ENCODE measurements at places on chromosomes 4 and X.

DNA sequence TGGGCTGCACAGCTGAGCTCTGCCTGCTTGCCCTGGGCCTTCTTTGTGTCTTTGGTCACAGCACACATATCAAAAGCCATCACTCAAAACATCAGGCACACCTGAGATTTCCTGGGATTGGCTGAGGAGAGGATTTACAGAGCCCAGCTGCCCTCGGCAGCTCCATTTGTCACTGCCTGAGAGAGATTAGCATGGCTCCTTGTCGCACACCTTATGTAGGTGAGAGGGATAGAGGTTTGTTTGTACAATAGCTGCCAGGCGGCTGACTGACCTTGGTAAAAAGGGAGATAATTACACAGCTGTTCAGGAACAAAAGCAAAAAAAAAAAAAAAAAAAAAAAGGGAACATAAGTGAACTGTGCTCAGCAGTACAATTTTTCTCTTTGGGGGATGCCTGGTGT lies 63.2 kb downstream of the MGST2 start:
- no peak for DNase-seq

GRCh38 chr4:116020141-116020722 lies 906.8 kb upstream of the NDST4 start:
- no peak for DNase-seq

DNA sequence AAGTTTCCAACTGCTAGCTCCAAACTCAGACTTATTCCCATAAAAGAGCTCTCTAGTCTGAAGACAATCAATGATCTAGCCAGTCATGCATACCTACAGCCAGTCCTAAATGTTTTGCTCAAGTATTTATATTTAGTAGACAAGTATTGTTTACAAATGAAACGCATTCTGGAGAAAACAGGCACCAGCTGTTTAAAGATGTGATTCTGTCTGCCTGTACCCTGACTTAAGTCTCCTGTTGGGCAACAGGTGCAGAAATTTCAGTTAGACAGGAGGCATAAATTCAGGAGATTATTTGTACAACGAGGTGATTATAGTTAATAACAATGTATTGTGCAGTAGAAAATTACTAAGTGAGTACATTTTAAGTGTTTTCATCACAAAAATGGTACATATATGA lies 28.9 kb downstream of the LNX1 start:
- no peak for DNase-seq

- DNase-seq = no peak
Measured at GRCh38 chrX:135549519-135549918, 29.1 kb downstream of the INTS6L start.

DNA sequence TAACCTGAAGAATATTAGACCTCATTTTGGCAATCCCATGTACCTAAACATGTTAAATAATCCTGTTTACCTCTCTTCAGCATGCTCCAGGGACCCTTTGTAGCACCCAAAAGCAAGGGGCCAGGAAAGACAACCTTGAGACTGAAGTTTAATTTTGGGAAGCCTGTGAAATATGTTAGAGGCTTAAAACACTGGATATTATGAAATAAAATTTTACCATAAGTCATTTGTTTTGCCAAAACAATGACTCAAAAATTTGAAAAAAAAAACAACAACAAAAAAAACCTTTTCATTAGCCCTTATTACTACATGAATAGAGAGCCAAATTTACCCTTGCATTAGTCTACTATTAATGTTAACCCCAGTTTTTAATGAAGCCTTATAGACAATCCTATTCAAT lies 49.7 kb downstream of the HMGB2 start:
- DNase-seq = no peak

GRCh38 chr4:185013417-185014125 lies 4.7 kb upstream of the HELT start:
- DNase-seq = no peak

DNA sequence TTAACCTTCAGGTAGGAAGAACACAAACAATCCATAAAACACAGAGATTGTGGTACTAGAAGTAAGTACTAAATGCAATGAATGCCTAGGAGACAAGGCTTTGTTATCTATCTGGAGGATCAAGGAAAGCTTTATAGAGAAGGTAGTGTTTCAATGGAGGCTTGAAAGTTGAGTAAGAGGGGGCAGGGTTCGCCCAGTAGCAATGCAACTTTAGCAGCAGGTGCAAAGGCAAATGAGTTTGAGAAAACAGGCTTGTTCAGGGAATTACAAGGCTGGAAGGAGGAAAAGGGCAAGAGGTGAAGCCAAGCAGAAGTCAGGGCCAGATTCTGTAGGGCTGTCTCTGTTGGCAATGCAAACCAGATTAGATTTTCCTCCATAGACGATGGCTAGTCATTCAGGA lies 35.5 kb upstream of the AMELX start:
- no peak for DNase-seq

DNA sequence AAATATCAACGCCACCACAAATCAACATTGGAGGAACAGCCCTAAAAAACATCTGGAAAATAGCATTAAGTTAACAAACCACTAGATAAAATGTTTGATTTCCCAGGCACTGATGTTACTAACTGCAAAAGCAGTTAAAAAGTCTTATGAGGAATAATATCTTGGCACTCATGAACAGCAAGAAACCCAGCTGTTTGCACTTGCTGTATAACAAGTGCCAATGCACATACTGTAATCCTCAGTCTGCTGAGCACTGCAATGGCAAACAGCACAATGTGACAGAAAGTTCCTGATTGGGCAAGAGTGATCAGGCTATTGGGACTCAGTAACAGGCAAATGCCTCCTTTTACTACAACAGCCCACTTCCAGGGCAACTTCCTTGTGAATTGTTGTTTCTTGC lies 20.8 kb upstream of the SEC24B start:
- DNase-seq = no peak

- no peak for DNase-seq
Measured at GRCh38 chr4:110411574-110412011, 64.4 kb upstream of the ENPEP start.

DNA sequence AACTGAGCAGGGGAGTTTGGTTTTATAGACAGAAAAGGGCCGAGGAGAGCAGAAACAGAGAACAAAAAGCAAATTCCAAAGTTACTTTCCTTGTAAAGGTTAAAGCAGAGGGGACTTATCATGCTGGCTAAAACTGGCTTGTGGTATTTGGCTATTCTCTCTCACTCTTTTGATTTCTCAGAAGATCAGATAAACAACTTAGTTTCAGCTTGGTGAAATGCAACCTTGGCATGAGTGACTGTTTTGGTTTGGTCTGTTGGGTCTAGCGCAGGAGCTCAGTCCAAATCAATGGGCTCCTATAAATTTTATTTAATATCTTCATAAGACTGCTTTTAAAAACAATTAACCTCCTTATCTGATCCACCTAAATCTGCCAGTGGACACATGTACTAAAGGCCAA lies 47.3 kb upstream of the KIAA1210 start:
- no peak for DNase-seq

DNA sequence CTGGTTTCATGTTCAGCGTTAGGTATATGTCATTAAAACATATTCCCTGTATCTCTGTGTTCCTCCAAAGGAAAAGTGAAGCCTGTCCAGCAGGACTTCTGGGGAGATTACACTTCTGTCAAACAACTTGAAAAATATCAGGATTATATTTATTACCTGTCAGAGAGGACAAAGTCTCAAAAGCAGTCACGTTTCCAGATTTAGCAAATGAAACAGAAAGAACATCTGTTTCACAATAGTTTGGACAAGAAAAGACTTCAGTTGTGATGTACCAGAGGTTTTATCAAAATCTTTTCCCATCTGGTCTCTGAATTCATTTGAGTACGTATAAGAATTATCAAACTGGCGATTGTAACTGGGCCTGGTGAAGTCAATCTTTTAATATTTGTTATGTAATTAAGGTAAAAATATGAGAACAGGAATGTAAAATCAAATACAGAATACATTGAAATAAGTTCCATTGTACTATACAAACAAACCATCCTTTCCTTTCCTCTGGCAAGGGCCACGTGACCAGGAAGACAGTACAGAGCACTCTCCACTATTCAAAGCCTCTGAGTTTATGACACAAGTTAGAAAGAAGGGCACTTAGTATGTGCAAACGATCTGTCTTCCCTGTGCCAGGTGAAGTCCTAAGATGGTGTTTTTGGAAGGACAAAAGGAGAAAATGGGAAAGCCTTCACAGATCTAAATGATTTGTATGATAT lies 3.2 kb downstream of the CASP3 start:
- no peak for DNase-seq

GRCh38 chr4:172963498-172964294 lies 204.9 kb upstream of the GALNT7 start:
- DNase-seq = no peak

GRCh38 chr4:81921751-81922159 lies 450.0 kb upstream of the RASGEF1B start:
- no peak for DNase-seq

DNA sequence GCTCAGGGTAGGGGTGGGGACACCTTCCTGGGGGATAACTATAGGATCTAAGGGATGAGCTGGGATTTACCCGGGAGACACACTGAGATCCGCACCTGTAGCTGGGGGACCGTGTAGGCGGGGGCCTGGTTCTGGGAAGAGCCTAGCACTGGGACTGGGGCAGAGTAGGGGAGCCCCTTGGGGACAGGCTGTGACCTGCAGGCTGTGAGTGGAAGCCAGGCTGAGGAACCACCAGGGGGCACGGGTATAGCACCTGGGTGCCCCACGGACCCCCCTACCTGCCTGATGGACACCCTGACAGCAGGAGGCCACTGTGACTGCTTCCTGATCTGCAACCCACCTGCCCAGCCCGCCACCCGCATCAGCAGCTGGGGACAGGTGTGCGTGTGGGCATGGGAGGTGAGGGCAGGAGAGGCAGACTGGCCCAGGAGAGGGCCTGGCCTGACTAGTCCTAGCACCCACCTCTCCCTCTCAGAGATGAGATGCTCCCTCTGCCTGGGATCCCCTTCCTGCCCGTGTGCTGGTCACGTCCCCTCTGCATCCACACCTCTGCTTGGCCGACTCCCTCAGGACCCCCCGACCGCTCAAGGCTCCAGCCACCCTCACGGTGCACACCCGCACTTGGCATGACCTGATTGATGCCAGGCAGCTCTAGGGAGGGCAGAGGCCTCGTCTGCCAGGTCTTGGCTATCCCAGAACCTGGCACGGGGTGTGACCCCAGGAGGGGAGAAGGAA lies 94.2 kb upstream of the NKX1-1 start:
- no peak for DNase-seq

DNA sequence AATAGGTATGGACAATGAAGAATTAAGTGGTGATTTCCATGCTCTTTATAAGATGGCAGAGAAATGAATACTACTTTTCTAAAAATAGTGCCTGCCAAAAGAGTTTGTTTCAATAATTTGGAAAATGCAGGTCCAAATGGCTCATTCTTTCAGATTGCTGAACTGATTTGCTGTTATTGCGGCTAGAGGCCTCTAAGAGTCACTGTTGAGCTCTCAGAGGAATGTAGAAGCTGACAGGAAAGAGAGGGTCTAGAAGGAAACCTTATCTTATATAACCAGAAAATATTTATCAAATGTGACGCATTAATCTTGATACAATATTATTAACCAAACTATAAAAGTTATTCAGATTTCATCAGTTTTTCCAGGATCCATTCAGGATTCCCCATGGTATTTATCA lies 65.7 kb upstream of the PAGE1 start:
- peak; percentile 10 for DNase-seq

GRCh38 chr4:169251291-169252235 lies 19.2 kb downstream of the SH3RF1 start:
- peak; percentile 48 for DNase-seq

GRCh38 chr4:86664959-86665358 lies 70.8 kb downstream of the PTPN13 start:
- DNase-seq = peak; percentile 46

GRCh38 chr4:18777190-18777930 lies 755.8 kb upstream of the LCORL start:
- no peak for DNase-seq

DNA sequence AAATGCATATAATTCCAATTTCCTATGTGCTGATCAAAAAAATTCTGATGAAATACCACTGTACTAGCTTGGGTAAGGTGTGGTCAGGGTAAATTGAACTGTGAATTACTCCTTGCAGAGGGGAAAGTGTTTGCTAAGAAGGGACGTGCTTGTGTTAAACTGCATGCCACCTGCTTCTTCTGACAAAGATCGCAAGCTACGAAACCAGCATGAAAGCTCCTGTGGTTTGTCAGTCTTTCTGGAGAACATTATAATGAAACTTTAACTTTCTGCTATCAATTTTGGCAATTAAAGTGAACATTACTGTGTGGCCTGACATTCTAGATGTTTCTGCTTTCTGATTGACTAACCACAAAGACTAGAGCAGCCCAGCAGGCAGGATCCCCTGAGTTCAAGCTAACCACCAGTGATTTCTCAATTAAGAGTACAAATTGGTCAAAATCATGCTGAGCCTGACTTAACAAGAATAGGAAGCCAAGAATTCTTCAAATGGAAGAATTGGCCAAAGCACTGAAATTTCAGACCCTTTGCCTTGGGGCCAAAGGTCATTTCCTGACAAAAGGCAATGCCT lies 239.0 kb downstream of the SLITRK2 start:
- DNase-seq = no peak
